CD8-positive, alpha-beta memory T cell (primary cell): ENCODE measurements at places on chromosomes 4 and X.
A peak's percentile ranks its signal among the peaks of the same experiment; 100 is the strongest.

GRCh38 chr4:155552180-155552579 lies 114.5 kb upstream of the GUCY1A1 start:
- DNase-seq: no peak

GRCh38 chrX:103792916-103793544 lies 16.4 kb downstream of the PLP1 start:
- no peak for DNase-seq

- no peak for DNase-seq
These were observed 177.6 kb downstream of the RNF150 start for GRCh38 chr4:140955641-140956040.

- DNase-seq: no peak
These were observed 229.1 kb upstream of the SMIM31 start for GRCh38 chr4:164524789-164525188.

GRCh38 chr4:130850019-130850524 lies 1754.1 kb downstream of the C4orf33 start:
- DNase-seq: no peak

DNA sequence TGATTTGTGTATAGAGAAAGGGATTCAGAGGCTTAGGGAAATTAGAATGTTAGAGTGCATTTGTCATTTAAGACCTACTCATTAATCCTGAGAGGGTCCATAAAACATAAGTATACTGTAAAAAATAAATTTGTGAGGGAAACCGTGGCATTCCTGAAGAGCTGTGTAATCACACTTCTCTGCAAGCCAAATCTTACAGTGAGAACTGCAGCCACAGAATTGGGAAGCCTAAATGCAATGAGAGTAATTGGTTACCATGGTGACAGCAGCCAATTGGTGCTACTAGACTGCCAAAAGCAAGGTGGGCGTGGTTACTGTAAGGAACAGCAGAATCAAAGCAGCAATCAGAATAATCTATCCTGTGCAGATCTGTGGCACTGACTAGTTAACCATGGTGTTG lies 345.2 kb upstream of the GRID2 start:
- no peak for DNase-seq

GRCh38 chr4:148376151-148376550 lies 66.1 kb downstream of the NR3C2 start:
- DNase-seq: peak; percentile 60

- no peak for DNase-seq
These were observed 71.1 kb downstream of the CLOCK start for GRCh38 chr4:55475394-55476243.

DNA sequence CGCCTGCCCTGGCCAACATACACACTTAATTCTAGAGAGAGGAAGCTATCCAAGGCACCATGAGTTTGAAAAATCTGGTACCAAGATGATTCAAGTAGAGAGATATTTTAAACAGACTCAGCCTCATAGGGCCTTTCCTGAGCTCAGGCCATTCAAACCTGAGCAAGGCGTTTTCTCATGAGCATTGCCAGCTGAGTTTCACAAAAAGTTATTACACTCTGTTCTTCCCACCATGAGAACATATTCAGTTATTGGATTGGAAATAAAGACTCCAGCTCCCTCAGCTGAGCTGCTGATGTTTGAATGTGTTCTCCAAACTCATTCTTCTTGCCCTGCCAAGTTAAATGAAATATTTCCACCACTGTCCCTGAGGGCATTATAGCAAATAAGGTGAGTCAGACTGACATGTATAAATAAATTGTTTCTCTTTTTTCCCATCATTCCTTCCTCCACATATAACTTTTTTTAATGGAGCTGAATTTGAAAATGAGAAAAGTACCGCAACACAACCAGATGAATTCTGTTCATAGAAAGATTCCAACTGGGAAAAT lies 429.6 kb downstream of the RAB28 start:
- no peak for DNase-seq

- DNase-seq: no peak
These were observed 239.9 kb downstream of the NKX6-1 start for GRCh38 chr4:84258905-84259830.

GRCh38 chr4:149549911-149550310 lies 265.7 kb downstream of the IQCM start:
- DNase-seq: no peak

GRCh38 chr4:53009824-53010223 lies 147.7 kb downstream of the RASL11B start:
- DNase-seq: no peak

- no peak for DNase-seq
These were observed 14.7 kb upstream of the KLHL8 start for GRCh38 chr4:87235020-87235671.
